ENCODE measurements at places on chromosomes 6 and 20. TPM values are rescaled to one million over a fixed set of nuclear protein-coding genes. Genes with fewer than 3 reads are reported as not detected.

- H3K4me3 ChIP-seq: no peak overlapping the region
- H3K4me1 ChIP-seq: no peaks in the 10 kb centered on the region
- no peak for DNase-seq
- no peaks in the 10 kb centered on the region for H3K36me3 ChIP-seq
- H3K27me3 ChIP-seq: no peaks in the 10 kb centered on the region
- no peak overlapping the region for H3K27ac ChIP-seq
Measured at GRCh38 chr6:155915651-155916050, 460.0 kb upstream of the NOX3 start.

CRISP3 gene
- total RNA-seq: not detected

DNA sequence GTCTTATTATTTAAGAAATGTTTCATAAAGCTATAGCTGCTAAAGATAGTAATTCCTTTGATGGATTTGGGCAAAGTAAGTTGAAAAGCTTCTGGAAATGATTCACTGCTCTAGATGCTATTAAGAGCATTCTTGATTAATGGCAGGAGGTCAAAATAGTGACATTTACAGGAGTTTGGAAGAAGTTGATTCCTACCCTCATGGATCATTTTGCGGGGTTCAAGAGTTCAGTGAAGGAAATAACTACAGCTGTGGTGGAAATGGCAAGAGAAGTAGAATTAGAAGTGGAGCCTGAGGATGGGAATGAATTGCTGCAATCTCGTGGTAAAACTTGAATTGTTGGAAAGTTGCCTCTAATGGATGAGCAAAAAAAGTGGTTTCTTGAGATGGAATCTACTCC, 316.1 kb downstream of the UTRN start:
- peaks cover 21% of the 10 kb centered on the region for H3K36me3 ChIP-seq
- no peak overlapping the region for H3K4me3 ChIP-seq
- no peak overlapping the region for H3K27ac ChIP-seq

- H3K4me3 ChIP-seq: no peak overlapping the region
- peaks cover 20% of the 10 kb centered on the region for H3K27me3 ChIP-seq
- no peaks in the 10 kb centered on the region for H3K36me3 ChIP-seq
- no peak overlapping the region for H3K27ac ChIP-seq
- DNase-seq: no peak
Measured at GRCh38 chr20:57530327-57530981, 5.5 kb upstream of the CTCFL start.

CABLES2 gene
- total RNA-seq: 12.9 TPM

DNA sequence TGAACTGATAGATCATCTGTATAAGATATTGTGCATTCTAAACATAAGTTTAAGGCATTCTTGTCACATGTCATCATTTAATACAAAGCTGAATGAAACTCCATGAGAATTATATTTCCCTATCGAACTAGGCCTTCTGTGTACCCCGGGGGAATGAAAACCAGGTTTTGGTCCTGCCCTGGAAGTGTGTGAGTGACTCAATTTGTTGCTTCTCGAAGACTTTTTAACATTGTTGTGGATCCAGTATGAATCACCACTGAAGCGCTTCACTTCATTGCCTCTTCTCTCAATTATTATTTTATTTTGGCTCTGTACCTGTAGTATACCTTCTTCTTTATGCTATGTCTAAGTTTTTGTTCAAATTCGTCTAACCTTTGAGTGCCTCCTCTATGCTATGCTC, 150.8 kb downstream of the GRIK2 start:
- no peaks in the 10 kb centered on the region for H3K4me1 ChIP-seq
- DNase-seq: no peak
- H3K36me3 ChIP-seq: no peaks in the 10 kb centered on the region
- no peak overlapping the region for H3K4me3 ChIP-seq

TRIM31 gene
- not detected for total RNA-seq

DNA sequence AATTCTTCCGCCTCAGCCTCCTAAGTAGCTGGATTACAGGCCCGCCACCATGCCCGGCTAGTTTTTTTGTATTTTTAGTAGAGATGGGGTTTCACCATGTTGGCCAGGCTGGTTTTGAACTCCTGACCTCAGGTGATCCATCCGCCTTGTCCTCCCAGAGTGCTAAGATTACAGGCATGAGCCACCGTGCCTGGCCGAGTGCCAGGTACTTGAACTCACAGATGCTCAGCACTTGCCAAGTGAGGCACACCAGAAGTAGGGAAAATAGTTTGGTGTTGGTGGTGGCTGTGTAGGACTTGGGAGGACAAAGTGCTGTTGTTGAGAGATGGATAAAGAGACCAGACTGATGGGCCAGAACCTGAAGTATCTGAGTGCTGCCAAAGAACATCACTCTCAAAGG, 40.0 kb upstream of the MBOAT1 start:
- no peak for DNase-seq
- no peak overlapping the region for H3K4me3 ChIP-seq
- no peak overlapping the region for H3K27ac ChIP-seq

Measured in activated T-helper 1 cell treated with anti-CD3 and anti-CD28 coated beads, Interleukin-12 subunit alpha, Interleukin-12 subunit beta, Interleukin-2, Interleukin-4 antibody, amounts not matched to agents 30 ng/mL and 10 ng/mL and 1 ng/mL, durations not matched to agents 14 hours and 24 hours and 36 hours (primary cell).